ENCODE measurements at places on chromosomes 12 and 14.

DNA sequence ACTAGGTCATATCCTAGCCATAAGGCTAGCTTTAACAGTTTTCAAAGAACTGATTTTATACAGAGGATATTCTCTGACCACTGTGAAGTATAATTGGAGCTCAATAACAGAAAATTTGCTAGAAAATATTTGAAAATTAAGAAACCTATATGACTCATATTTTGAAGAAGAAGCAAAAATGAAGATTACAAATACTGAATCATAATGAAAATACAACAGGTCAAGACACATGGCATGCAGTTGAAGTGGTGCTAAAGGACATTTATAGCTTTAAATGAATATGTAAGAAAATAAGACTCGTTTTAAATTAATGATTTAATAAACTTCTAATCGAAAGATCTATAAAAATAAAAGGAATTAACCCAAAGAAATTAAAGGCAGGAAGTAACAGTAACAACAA, 1234.6 kb downstream of the SLC16A7 start:
- no peak for DNase-seq

DNA sequence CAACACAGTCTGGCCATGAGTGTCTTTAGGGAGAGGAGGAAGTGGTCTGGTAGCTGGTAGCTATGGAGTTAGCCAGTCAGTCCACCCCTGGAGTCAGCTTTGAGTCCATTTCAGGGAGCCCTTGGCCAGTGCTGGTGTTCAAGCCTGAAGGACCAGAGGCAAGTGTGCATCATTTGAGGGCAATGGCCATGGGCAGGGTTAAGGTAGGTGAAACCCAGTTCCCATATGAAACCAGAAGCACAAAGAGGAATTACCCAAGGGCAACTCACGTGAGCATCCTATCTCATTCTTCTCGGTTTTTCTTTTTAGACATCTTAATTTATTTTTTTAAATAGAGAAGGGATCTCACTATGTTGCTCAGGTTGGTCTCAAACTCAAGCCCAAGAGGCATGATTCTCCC, 61.3 kb upstream of the ACTN1 start:
- DNase-seq, result no peak

- no peak for DNase-seq
Observed at GRCh38 chr12:49206389-49206788, 17.5 kb upstream of the TUBA1A start.

GRCh38 chr14:98062083-98062482, 1209.9 kb downstream of the BCL11B start:
- no peak for DNase-seq

GRCh38 chr12:685388-685787, 22.1 kb upstream of the NINJ2 start:
- peak; percentile 93 for DNase-seq

DNA sequence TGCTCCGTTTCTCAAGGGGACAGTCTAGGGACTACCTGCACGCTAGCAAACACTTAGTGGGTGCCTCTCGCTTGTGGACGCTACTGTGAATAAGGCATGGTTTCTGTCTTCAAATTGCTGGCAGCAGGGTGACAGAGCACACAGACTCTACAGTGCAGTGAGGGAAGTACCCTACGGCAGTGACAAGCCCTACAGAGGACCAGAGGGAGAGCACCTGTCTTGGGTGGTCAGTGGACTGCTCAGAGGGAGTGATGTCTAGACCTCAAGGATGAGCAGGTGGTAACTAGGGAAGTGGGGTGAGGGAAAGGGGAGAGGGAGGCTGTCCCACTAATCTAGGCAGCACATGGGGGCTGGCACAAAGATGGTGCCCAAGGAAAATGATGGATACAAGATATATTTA, 160.5 kb downstream of the RBM19 start:
- DNase-seq, result no peak

DNA sequence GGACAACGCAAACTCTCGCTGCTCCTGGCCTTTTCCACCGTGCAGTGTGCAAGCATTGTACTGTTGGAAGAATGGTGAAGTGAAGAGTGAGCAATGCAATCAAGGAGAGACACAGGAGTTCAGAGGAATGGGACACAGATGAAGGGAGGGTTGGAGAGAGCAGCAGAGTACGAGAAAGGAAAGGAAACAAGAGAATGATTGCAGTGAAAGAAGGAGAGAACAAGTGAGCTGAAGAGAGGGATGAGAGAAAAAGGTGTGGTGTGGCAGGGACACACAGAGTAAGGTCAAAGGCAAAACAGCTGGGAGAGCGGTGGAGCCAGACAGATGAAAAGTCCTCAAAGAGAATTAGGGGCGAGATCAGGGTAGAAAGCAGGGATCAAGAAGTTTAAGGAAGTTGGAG, 13.0 kb downstream of the CACNB3 start:
- DNase-seq, result no peak

DNA sequence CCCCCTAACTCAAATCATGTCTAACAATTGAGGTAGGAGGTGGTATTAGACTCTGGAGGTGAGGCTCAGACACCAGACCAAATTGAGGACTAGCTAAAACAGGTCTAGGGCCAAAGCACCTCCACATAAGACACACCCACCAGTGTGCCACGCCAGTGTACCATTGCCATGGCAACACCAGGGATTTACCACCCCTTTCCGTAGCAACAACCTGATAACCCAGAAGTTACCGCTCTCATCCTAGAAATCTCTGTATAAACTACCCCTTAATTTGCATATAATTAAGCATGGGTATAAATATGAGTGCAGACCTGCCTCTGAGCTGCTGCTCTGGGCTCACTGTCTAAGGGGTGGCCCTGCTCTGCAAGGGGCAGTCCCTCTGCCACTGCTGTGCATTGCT, 57.4 kb upstream of the PPP2R5C start:
- peak; percentile 70 for DNase-seq

DNA sequence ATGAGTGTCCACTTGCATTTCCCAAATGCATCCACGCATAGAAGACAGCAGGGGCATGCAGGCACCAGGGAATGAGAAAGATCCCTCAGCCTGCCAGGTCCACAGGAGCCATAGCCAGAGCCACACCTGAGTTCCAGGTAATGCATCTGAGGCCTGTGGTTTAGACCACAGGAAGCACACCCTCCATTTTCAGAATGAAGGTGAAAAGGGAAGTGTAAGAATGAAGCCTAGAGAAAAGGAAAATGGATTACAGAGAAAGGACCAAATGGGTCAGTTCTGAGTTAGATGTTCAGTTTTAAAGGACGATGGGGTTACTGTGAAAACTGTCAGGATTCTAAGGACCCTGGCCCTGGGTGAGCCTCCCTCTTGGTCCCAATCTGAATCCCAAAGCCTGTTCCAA, 1283.2 kb downstream of the TMEM121 start:
- no peak for DNase-seq

GRCh38 chr12:40324261-40324660, 99.5 kb downstream of the LRRK2 start:
- no peak for DNase-seq

- DNase-seq, result no peak
Observed at GRCh38 chr12:94080341-94081009, 67.9 kb upstream of the PLXNC1 start.

DNA sequence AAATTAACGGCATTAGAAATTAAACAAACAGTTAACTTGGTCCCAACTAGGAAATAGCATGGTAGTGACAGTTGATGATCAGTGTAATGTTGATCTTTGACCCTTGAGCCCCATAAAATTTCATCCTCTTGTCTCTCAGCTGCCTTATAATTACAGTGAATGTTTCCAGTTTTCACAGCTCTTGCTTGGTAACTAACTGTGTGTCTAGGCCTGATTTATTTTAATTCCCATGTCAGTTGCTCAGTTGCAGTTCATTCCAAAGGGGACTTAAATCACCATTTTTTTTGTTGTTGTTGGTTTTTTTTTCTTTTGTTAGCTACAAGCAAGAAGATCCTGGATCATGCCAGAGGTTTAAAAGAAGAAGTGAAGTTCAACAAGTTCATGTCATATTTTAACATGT, 1883.7 kb upstream of the FLRT2 start:
- DNase-seq, result no peak

DNA sequence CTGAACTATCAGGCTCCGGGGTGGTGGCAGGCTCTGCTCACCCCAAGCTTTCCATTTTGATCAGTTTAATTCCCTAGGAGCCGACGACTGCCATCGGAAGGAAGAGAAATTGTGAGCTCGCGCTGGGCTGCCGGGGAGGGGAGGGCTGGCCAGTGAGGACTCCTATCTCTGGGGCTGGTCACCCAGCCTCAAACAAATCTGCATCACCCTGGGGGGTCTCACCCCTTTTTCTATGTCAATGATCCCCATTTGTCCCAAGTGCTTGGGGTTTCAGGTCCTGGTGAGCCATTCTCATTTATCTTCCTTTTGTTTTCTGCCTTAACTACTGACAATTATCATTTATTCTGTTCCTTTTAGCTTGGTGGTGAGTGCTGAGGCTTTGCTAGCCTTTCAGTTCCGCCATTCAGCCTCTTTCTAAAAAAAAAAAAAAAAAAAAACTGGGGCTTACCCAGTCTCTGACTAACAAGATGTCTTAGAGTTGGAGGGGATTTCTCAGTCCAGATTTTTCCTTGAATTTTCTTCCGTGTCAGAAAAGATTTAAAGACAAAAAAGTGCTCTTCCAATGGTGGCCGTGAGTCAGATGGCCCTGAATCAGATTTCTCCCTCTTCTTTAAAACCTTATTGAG, 22.8 kb upstream of the USP44 start:
- no peak for DNase-seq

DNA sequence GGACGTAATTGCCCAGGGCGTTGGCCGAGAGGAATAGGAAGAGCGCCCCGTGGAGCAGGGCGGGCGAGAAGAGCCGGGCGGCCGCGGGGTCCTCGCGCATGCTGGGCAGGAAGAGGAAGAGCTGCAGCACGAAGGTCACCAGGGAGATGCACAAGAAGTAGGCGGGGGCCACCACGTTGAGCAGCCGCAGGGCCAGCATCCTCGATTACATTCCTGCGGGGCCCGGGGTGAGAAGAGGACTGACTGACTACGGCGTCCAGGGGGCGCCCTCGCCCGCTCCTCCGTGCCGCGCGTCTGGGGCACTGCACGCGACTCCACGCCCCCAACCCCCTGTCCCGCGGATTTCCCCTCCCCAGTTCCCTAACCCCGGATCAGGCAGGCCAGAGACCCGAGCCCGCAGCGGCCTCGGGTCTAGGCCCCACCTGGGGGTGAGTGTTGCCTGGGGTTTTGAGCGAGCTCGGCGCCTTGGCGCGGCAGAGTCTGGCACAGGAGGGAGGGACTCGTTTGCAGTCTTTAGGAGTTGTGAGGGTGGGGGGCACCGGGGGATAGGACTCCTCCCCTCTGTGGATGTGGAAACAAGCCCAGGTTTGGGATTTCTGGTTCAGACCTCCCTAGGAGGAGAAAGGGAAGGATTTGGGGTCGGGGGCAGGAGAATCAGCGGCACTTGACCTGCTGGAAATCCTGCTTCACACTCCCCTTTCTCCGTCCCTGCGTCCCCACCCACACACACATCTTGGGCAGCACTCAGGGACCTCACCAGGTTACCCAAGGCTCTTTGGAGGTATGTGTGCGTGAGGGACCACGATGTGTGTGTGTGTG, 1.8 kb downstream of the ZDHHC22 start:
- DNase-seq, result no peak

DNA sequence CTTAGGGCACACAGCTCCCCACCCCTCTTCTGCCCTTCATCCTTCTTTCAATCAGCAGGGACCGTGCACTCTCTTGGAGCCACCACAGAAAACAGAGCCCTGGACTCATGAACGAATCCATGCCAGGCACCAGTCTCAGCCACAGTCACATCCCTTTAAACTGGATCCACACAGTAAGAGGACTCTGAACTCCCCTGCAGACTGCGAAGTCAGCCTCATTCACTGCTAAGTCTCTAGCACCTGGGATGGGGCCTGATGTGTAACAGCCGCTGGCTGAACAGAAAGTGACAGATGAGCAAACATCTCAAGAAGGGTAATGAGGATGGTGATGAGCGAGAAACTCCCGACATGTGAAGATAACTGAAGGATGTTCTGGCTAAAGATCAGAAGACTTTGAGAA, 45.8 kb upstream of the IQSEC3 start:
- DNase-seq, result no peak

GRCh38 chr12:111063295-111064026, 143.1 kb upstream of the MYL2 start:
- DNase-seq, result no peak

DNA sequence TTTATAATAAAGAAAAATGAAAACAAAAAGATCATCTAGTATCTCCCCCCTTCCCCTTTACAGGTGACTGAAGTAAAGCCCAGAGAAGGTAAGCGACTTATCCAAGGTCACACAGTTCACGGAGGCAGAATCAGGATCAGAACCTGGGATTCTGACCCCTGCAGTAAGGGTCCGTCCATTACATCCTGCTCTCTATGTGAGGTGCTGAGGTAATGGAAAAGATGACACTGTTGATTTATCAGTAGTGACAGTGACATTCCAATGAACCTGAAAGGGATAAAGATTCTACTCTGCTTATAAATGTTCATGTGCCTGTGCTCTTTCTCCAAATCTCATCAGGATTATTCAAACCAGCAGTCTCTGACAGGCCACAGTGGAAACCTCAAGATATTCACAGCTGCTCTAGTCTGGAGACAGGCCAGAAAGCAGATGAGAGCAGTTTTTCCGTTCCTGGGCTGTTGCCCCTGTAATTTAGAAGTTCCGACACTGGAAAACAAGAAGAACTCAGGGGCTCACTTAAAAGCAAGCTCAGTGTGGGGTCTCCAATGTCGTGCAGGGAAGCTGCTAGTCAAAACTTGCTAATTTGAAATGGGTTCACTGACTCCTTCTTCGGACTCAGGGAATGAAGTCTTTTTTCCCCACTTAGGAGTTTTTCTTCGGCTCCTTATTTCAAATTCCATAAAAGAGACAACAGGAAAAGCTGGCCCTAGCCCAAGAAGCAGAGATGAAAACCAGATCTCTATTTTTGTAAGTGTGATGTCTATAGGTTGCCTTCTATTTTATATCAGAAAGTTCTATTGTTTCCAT, 131.8 kb upstream of the EEA1 start:
- DNase-seq, result no peak

DNA sequence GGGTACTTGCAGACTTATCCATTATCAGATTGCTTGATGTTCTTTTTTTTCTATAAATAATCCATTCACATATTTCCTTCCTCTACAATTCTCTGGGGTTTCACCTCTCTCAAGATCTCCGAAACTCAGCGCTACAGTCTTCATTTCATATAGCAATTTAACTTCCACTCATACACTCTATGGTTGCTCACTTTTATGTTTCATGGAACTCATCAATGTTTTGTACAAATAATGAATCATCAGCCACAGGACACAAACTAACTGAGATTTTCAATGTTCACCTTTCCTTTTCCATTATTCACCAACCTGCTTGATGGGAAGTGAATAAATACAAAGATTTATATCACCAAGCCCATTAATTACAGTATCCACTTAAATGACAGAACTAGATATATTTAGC, 534.7 kb downstream of the LRFN5 start:
- no peak for DNase-seq

Measured in CD4-positive, alpha-beta T cell treated with Interleukin-2 at 100 ng/mL for 4 hours (primary cell).